ENCODE measurements at places on chromosomes 4 and X.
A peak's percentile ranks its signal among the peaks of the same experiment; 100 is the strongest.

GRCh38 chr4:24241511-24241910 is 342.8 kb downstream of the DHX15 start:
- DNase-seq = no peak

GRCh38 chr4:107468812-107469211 is 251.2 kb downstream of the PAPSS1 start:
- DNase-seq = no peak

DNA sequence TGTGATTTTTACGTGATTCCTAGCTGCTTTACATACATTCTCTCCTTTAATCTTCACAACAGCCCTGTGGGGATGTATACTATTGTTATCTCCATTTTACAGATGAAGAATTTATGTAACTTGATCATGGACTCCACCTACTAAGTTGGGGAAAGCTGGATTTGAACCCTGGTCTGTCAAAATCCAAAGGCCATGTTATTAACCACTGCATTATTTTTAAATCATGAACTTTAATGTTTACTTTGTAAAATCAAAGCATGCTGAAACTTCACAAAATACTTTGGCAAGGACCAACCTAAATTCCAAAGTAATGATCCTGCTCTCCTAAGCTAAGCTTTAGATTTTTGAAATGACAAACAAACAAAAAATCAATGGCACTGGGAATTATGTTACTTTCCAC is 26.1 kb downstream of the FAM47E start:
- DNase-seq = no peak

- peak; percentile 57 for DNase-seq
Observed at GRCh38 chr4:75848891-75849290, 53.4 kb downstream of the PPEF2 start.

DNA sequence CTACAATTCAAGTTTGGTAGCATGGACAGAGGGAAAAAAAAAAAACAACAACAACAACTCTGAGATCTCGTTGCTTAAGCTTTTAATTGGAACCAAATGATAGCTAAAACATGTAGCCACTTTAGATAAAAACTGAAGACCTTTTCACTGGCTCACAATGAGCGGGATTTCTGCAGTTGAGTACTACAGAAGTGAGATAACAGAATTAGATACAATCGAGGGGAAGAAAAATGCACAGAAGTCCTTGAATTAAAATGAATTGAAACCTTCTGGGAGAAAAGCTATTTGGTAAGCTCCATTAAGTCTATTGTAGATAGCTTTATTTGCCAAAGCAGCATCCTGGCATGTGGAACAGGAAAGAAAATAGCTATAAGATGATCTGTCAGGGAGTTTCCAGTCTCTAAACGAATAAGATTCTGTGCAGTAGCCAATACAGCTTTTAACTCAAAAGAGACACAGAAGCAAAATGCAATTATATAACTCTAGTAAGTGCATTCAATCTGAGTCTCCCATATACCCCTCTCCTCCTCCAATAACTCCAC is 248.5 kb downstream of the ENOX2 start:
- DNase-seq = no peak

DNA sequence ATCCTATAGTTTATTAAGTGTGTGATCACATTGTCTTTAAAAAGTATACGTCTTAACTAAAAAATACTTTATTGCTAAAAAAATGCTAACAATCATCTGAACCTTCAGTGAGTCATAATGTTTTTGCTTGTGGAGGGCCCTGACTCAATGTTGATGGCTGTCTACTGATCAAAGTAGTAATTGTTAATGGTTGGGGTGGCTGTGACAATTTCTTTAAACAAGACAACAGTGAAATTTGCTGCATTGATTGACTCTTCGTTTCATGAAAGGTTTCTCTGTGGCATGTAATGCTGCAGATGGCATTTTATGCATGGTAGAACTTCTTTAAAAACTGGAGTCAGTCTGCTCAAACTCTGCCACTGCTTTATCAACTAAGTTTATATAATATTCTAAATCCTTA is 101.4 kb upstream of the IL15 start:
- no peak for DNase-seq

Measured in fibroblast of skin of left quadriceps (primary cell).